Activated CD8-positive, alpha-beta memory T cell treated with anti-CD3 and anti-CD28 coated beads, Interleukin-2, amount 50 U/mL, for 4 hours (primary cell): ENCODE measurements at places on chromosomes 1 and 21.

- DNase-seq: no peak
Observed at GRCh38 chr21:21045518-21045917, 47.3 kb downstream of the NCAM2 start.

DNA sequence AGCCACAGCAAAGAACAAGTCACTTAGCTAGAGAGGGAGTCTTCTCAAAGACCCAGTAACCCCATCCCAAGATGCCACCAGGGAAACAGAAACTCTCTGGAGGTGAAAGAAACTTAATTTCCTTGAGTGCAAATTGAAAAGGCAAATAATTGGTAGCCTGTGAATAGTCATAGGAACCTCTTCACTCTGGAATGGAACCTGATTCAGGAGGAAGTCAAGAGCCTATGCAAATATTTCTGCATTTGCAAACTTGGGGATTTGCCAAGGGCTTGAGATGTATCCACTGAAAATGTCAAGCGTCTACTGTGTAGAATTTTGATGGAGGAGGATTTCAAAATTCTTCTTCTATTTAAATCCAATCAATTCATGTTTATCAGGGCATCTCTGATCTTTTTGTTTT lies 5.7 kb downstream of the HIVEP3 start:
- no peak for DNase-seq

- no peak for DNase-seq
Observed at GRCh38 chr1:232114985-232115384, 488.4 kb downstream of the DISC1 start.

DNA sequence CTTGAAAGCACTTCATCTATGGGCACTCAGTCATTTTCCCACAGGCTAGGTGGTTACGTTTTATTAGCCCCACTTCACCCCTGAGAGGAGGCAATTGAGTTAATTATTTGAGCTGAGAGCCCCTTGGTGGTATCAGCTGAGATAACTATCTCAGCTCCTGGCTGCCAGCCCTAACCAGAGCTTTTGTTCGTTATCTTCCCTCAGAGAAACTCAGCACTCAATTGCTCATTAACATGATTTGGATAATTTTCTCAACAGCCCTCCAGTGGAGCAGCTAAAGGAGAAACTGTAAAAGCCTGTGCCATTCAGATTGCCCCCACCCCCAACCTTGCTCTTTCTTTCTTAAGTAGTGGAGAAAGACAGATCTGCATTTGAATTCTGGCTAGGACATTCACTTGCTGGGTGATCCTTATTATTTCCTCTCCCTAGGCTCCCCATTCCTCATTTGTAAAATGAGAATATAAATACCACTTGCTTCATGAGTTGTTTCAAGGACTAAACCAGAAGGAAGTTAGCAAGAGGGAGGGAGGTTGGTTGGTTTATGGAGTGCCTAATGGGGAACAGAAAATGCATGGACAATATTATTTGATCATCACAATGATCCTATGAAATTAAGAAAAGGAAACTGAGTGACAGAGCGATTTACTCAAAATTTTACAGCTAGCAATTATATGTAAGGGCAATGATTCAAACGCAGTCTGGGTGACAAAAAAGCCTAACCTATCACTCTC lies 218.7 kb upstream of the FGGY start:
- DNase-seq: no peak

DNA sequence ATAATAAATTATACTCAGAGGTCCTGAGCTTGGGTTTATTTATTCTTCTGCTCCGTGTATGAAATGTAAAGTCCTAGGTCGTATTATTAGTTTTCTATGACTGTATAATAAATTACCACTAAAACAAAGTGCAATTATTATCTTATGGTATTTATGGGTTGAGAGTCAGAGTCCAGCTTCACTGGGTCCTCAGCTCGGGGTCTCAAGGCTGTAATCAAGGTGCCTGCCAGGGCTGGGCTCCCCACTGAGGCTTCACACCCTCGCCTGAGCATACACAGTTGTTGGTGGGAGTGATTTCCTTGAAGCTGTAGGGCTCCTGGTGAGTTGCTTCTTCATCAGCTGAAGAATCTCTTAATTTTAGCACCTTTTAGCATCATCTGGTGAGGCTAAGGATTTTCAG lies 15.2 kb downstream of the UBASH3A start:
- DNase-seq: no peak

DNA sequence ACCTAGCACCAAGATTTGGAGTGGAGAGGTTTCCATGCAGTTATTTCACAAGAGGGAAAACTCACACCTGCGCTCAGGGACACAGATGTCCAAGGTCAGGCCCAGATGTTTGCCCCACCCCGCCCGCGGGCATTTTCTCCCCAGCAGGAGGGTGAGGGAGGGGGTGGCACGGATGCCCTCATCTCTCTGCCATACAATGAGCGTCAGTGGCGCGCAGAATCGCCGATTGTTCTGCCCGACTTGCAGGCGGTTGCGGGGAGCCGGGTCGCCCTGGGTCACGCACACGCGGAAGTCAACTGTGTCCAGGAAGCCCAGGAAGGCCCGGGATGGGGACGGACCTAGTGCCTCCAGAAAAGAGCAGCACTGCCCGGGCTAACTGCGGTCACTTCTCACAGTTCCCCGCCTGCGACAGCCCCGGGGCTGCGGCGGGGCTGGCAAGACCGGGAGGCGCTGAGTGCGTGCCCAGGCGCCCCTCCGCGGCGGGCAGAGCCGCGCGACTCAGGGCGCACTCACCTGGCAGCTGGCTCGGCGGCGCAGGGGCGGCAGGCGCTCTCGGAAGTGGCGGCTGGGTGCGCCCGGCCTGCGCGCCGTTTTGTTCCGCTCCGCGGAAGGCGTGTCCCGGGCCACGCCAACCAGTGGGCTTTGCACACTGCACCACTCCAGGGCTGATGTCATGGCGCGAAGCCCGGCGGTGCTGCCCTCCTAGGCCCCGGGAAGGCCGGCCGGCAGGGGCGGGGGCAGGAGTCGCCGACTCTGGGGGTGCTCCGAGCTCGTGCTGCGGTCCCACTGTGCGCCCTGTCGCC lies at the start of gene CSRP1:
CSRP1 (minus strand) TSS at position 567 of the 803 bp plus-strand sequence. CDS start 10,820 bp downstream, outside the sequence.
- DNase-seq: peak; percentile 82

DNA sequence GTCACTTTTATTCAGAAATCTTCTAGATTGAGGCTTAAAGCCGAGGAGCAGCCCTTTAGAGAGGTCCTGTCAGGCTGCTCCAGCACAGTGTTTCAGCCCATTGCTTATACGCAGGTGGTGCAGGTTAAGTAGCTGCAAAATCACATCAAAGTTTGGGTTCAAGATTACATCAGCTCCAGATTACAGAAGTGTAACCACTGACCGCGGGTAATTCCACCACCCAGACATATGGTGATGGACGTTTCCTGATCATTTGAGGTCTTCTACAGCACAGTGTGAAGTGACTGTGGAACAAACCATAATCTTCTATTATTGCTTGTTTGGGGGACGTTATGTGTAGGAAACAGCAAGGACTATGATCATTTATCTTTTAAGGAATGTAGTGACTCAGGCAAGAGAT lies 11.8 kb downstream of the C1orf115 start:
- DNase-seq: no peak

GRCh38 chr1:51937112-51937511 lies 53.4 kb downstream of the RAB3B start:
- DNase-seq: no peak

- no peak for DNase-seq
Observed at GRCh38 chr1:119582801-119583200, 65.3 kb downstream of the ZNF697 start.

DNA sequence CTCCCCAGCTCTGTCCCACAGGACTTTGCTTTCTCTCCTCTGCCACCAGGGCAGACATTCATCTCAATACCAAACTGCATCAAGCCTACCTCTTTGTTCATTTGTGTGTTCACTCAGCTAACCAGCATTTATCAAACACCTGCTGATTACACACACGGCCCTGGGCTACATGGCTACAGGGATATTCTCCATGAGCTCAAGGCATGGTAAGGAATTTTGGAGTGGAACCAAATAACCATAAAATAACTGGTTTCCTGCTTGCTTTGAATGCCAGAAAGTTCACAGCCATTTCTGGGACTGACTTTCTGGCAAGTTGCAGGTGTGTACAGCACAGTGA lies 54.6 kb downstream of the LDLRAD2 start:
- DNase-seq: no peak

DNA sequence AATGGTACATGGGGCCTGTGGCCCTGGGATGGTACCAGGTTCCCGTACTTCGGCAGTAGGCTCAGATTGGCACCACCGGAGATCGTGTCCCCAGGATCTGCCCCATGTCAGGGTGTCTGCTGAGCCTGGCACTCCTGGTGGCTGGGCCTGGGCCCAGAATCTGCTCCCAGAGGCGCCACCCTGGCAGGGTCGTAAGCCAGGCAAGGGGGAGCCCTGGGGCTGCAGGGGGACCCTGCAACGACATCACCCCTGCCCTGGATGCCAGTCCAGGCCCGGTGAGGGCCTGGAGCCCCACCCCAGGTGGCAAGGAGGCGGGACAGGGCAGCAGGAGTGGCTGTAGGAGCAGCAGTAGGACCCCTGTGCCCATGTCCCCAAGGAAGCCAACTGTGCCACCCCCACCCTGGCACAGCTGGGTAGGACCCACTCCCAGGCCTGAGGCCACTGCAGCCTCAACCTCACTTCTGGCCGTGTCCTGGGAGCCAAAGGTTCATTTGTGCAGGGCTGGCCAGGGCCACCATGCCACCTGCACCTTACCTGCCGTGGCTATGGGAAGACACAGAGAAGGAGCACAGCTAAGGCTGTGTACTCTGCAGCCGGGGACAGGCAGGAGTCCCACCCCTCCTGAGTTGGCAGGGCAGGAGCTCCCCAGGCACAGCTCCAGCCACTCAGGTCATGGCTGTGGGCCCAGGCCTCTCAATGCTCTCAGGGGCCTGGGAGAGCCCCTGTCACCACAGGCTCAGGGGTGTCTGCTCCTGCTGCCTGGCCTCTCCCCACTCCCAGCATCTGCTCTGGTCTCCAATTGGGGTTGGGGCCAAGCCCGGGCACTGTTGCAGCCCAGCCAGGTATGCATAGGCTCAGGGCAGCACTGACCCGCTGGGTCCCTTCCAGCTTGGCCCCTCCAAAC lies 141.7 kb downstream of the EIF4G3 start:
- DNase-seq: no peak

DNA sequence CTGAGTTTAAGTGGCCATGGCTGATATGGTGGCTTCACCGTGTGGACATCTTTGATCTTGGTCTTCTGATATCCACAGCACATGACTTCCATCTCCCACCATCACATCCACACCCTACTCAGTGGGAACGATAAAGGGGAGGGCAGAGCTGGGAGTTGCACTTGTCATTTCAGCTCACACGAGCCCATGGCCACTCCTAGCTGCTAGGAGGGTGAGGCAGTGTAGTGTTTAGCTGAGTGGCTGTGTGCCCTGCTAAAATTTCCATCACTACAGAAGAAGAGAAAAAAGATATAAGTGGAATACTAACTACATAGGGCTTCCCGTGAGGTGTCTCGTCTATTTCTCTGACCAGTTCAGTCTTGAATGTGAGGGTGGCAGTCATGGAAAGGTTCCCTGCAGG lies 123.3 kb upstream of the EDN2 start:
- DNase-seq: no peak

DNA sequence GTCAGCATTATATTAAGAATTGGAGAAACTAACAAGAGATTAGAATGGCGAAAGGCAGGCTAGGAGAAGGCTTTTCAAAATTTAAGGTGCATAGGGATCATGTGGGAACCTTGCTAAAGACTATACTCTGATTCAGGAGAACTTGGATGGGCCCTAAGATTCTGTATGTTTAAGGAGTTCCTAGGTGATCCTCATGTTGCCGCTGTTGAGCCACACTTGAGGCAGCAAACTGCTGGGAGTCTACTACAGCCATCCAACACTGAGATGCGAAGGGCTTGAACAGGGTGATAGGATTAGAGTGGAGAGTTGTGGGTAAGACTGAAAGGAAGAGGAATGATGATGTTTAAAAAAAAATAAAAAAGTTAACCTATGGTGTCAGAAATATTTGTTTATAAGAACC lies 1013.2 kb downstream of the MRPL39 start:
- no peak for DNase-seq

GRCh38 chr1:70353601-70354331 lies 756 bp downstream of the ANKRD13C start:
- peak; percentile 28 for DNase-seq

DNA sequence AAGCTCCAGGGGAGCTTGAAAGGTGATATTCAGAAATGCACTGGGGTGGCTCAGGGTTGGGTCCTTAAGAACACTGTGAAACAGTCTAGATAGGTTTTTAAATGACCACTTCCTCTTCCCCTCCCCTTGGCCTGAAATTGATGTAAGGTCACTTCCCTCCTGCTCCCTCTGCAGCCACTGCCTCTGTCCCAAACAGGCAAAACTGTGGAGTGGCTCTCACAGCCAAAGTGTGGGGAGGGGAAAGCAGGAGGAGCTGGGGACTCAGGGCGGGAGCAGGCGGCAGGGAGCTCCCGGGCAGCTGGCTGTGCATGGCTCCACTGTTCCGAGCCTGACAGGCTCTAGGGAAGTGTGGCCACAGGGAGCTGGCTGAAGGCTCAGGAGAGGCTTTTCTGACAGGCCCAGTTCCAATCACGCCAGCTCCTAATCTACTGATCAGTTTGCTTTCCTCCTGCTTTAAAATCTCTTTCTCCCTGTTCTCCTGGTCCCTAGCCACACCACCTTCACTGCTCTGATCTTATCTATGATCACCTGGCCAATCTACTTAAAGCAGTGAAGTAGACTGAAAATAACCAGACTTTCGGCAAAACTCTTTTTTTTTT lies 5.1 kb upstream of the CSRP1 start:
- no peak for DNase-seq

GRCh38 chr21:45709173-45709572 lies 65.6 kb downstream of the PCBP3 start:
- DNase-seq: no peak

- DNase-seq: no peak
Observed at GRCh38 chr1:239044829-239045228, 341.5 kb upstream of the CHRM3 start.

- peak; percentile 43 for DNase-seq
Observed at GRCh38 chr1:62437273-62437940, 558 bp downstream of the USP1 start.

DNA sequence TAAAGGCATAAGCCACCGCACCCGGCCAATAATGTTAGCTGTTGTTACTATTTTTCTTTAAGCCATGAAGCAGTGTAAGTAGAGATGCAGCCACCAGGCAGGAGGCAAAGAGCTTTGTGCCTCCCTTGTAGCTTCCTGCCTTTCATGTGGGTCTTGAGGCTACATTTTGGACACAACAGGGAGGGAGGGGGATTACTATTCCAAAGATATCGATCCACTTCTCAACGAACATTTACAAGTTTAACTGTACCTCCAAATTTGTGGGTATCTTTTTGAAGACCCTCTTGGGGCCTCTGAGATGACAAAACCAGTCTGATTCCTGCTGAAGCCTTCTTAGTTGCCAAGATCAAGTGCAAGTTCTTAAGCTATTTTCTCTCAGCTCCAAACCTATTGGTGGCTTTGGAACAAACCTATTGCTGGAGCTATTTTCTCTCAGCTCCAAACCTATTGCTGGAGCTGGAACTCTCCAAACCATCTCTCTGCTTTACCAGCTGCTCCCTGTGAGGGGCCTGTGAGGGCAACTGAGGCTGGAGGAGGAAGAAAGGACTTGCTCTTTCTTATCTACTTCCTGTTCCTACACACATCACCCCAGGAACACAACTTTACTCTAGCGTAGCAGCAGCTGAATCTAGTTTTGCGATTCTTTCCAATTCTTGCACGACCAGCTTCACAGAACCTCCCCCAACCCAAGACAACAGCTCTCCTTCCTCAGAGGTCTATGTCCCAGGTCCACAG lies 16.1 kb upstream of the RCAN3 start:
- no peak for DNase-seq

- no peak for DNase-seq
Observed at GRCh38 chr1:68525781-68526180, 28.9 kb upstream of the DEPDC1 start.

GRCh38 chr1:108079440-108080025 lies 114.6 kb upstream of the VAV3 start:
- DNase-seq: peak; percentile 40
